ENCODE measurements at places on chromosomes 16 and 17.

DNA sequence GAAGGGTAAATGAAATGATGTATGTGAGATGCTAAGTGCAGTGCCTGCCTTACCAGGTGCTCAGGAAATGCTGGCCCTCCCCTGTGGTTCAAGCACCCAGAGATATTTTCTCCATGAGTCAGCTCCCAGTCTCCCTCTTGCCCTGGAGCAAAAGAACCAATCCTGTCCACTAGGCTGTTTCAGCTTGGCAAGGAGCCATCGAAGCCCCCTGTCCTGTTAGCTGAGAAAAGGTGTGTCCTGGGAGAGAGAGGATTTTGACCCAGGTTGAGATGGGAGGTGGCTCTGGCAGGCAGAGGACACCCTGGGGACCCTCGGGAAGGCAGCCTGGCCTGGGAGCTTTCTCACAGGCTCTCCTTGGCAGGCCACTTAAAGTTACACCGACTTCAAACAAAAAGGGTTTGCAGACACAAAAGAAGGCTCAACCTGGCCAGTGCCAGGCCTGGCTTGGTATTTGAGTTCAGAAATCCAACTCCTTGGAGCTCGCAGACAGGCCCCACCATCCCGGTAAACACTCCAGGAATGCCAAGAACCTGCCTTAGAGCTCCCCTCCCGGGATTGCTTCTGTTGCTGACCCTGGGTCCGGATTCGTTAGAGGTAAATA, 29.6 kb downstream of the NTN1 start:
- no peak for DNase-seq

DNA sequence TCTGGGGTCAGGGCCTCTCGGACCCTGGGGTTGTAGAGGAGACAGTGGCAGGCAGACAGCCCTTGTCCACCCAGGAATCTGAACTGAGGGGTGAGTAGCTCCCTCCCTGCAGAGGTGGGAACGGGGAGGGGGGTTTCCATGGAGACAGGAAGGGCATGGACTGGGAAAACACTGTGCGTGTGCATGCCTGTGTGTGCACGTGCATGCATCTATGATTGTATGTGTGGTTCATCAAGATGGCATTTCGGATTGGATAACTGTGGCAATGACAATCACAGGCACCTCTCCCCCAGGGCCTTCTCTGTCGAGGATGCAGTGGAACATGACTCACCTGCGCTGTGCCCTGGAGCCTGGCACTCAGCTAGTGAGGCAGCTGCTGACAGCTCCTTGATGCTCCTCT, 6.1 kb upstream of the CD300C start:
- peak; percentile 3 for DNase-seq

GRCh38 chr17:4548061-4548461, 7.1 kb downstream of the MYBBP1A start:
- no peak for DNase-seq

- DNase-seq, result no peak
Measured at GRCh38 chr17:39151943-39152818, 744 bp upstream of the PLXDC1 start.

GRCh38 chr16:66695471-66695934, 1.0 kb downstream of the CMTM4 start:
- DNase-seq, result no peak

GRCh38 chr16:6146874-6147425, 1049.4 kb upstream of the EEF2KMT start:
- DNase-seq, result no peak

GRCh38 chr17:59366773-59367656, 35.6 kb downstream of the YPEL2 start:
- DNase-seq, result peak; percentile 64

- DNase-seq, result no peak
Measured at GRCh38 chr17:82534401-82534812, 14.9 kb downstream of the FOXK2 start.

DNA sequence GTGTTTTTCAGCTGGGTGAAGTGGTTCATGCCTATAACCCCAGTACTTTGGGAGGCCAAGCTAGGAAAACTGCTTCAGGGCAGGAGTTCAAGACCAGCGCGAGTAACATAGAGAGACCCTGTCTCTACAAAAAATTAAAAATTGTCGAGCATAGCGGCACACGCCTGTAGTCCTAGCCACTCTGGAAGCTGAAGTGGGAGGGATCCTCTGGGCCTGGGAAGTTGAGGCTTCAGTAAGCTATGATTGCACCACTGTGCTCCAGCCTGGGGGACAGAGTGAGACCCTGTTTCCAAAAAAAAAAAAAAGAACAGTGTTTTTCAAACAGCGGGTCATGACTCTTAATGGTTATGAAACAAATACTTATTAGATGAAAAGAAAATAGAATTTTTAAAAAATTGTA, 2.3 kb upstream of the CYTH1 start:
- no peak for DNase-seq
